ENCODE measurements at places on chromosomes 5 and 9.
A peak's percentile ranks its signal among the peaks of the same experiment; 100 is the strongest.

DNA sequence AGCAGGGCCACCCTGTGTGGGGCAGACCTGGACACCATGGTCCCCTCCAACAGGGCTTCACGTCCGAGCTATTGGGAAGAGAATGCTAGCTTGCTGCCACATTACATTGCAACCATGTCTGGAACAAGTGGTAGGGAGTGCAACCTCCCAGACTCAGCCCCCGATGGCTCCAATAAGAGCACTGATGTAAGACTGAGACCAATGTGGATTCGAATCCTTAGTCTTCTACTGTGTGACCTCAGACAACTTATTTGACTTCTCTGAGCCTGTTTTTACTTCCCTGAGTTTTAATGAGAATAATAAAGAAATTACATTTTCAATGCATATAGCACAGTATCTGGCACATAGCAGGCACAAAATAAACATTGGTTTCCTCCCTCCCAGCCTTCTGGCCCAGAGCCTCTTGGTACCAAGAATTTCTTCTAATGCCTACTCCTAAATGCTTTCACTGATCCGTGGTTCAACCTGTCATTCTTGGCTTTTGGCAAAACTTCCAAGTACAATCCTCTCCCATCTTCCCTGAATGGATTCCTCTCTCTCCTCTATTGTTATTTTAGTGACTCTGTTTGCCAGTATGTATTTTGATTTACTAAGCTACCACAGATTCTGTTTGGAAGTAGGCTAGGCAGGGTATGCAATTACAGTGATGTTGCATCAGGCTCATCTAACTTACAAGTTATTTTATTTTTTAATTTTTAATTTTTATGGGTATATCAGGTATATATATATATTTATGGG, 34.6 kb upstream of the COL15A1 start:
- DNase-seq: no peak

GRCh38 chr9:96133321-96134021, 168.5 kb downstream of the HSD17B3 start:
- DNase-seq: no peak

- DNase-seq: no peak
Observed at GRCh38 chr5:54173251-54173650, 137.1 kb downstream of the ARL15 start.

GRCh38 chr5:136018814-136019783, 9.7 kb upstream of the TGFBI start:
- DNase-seq: peak; percentile 87

DNA sequence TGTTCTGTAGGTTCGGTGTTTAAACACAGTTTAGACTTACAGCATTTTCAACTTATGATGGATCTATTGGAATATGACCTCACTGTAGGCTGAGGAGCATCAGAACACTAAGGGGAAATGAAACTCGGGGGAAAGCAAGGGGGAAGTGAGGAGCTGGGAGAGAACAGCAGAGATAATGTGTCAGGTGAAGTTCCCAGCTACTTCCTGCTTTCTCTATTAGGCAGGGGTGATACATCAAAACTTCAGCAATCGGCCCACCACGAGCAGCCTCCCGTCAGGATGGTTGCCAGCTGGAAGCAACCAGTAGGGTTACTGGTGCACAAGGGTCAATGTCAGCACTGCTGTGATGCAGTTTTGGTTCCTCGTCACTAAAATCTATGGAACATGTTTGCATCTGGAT, 34.3 kb downstream of the FAT2 start:
- no peak for DNase-seq

DNA sequence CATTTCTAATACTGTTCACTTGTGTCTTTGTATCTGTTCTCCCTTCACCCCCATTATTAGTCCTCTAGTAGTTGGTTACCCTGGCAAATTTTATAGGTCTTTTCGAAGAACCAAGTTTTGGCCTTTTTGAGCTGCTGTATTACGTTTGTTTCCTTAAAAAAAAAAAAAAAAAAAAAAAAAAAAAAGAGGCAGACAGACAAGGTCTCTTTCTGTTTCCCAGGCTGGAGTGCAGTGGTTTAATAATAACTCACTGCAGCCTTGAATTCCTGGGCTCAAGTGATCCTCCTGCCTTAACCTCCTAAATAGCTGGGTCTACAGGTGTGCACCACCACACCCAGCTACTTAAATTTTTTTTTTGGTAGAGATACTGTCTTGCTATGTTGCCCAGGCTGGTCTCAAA, 20.9 kb downstream of the DDX4 start:
- DNase-seq: no peak

- DNase-seq: no peak
Observed at GRCh38 chr5:74394916-74395880, 245.3 kb downstream of the ENC1 start.

GRCh38 chr5:112119969-112120368, 299.1 kb downstream of the EPB41L4A start:
- DNase-seq: no peak

DNA sequence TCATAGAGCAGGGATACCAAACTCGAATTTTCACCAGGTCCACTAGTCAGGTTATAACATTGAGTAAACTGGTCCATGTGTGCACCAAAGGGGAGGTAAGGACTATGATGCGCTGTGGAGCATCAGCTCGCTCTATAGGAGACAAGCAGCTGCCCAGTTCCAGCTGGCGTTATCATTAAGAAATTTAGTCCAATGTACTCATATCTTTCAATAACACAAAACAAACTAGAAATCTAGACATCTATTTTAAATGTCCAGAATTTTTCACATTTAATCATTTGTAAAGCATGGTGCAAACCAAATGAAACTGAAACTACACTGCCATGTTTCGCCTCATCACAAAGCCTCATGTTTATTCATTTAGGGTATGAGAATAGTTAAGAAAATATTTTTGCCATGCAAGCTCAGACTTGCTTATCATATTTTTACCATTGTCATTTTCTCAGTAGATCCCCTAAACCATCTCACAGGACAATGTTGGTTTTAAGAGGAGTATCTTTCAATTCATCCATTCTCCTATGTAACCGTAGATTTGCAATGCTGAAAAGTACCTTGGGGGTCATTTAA, 50.9 kb downstream of the ZNF474 start:
- no peak for DNase-seq

- DNase-seq: no peak
Observed at GRCh38 chr5:25286319-25286718, 641.5 kb upstream of the CDH10 start.

GRCh38 chr9:967436-967835, 9.0 kb upstream of the DMRT3 start:
- no peak for DNase-seq

GRCh38 chr5:16456103-16456832, 9.3 kb downstream of the ZNF622 start:
- DNase-seq: peak; percentile 21

GRCh38 chr5:98482321-98483300, 290.9 kb upstream of the RGMB start:
- DNase-seq: no peak

DNA sequence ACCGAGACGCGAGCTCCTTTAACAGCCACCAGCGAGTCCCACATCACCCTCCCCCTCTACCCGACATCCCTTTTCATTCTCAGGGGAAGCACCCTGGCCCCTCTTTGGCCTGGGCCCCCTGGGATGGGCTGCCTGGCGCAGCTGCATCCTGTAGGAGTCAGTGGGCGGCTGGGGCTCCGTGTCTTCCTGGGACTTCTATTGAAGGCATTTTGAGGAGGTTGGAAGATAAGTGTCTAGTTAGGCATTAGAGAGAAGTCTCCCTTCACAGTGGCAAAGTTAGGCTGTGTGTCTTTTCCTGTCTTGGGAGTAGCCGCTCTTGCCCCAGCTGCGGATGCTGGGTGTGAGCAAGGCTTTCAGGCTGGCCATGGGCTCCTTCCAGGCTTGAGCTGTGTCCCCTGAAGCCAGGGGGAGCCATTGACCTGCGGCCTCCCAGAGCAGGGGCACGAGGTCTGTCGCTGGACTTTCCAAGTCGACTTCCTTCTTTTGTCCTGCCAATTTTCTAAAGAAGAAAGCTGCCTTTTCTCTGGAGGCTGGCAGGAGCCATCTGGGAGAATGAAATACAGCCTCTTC, 18.6 kb upstream of the NKD2 start:
- peak; percentile 55 for DNase-seq

DNA sequence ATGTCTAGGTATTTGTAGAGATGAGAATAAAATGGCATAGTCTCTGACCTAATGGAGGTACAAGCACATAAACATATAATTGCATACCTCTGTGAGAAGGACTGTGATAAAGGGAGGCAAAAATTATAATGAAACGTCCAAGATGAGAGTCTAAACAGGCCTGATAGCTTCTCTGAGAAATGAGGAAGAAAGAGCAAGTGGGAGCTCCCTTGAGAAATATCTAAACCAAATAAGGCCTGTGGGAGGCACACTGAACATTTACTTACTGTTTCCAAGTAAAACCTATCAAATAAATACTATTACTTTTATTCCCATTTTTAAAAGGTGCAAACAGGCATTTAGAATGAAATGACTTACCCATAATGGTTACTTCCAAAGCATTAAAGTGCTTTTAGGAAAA, 125.6 kb upstream of the PAPPA start:
- no peak for DNase-seq

DNA sequence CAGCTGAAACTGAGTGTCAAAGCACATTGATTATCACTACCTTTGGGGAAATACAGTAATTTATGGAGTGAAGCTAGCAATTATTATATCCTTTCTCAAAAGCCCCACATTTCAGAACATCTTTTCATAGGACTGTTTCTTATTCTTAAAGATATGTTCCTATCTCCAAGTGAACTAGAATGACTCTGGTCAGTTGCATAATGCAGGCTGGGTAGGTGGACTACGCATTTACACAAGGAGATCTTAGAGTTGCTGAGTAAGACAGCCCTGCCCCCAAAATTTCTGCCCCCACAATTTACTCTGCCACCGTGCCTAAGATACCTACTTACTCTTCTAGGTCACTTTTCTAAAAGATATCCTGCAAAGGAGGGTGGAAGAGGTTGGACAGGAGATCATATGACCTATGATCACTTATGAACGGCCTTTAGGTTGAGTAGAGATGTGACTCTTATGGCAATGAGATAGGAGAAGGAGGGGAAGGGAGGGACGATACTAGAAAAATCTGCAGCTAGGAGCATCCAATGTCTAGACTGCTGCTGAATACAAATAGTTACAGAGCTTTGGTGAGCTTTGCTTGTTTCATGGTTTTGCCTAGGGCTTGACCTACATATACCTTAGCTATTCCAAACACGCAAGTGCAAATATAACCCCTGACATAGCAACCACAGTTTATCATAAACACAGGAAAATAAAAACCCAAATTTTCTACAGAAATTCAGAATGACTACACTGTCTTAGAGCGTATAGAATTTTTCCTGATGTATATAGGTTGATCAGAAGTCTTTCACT, 121.7 kb downstream of the GLIS3 start:
- no peak for DNase-seq

- peak; percentile 65 for DNase-seq
Observed at GRCh38 chr5:73591102-73591695, 25.7 kb downstream of the UTP15 start.

DNA sequence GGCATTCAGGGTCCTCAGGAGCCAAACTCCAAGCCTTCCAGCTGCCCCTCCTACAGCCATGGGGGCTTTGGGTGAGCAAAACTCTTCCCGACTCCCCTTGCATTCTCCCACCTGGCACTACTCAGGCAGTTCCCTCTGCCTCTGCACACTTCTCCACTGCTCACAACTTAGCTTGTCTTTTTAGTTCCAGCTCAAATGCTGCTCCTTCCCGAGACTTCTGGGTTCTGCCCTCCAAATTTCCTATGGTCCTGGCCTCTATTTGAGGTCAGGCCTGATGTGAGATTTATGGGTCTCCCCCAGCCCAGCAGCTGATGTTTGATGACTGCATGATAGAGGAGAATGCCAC, 5.7 kb upstream of the SLC25A48 start:
- DNase-seq: no peak

- peak; percentile 59 for DNase-seq
Observed at GRCh38 chr5:71652803-71653543, 65.8 kb downstream of the MCCC2 start.

DNA sequence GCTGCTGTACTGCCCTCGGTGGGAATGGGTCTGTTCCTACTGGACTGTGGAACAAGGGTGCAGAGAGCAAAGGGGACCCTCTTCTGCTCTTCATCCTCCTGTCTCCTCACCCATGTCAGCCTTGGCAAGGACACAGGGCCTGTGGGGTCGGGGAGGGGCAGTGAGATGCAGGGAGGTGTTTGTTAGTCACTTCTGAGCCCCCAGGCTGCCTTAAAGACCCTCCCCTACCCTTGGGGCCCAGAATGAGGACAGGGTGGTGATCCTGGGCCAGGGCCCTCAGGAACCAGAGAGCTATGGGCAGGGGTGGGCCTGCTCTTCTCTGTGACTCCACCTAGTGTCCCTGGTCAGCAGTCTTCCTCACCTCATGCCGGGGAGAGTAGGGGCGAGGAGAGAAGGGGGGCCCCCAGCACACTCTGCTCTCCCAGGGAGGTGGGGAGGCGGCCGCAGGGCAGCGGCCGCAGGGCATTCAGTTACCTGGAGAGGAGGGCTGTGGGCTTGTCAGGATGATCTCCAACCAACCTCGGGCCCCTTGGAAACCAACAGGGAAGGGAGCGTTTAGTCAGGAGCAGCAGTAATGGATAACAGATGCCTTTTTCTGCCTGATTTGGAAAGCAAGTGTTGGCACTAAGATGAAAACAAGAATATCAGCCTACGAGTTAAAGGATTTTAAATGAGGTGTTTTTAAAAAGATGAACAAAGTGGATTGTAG, 62.0 kb upstream of the GARNL3 start:
- DNase-seq: no peak

DNA sequence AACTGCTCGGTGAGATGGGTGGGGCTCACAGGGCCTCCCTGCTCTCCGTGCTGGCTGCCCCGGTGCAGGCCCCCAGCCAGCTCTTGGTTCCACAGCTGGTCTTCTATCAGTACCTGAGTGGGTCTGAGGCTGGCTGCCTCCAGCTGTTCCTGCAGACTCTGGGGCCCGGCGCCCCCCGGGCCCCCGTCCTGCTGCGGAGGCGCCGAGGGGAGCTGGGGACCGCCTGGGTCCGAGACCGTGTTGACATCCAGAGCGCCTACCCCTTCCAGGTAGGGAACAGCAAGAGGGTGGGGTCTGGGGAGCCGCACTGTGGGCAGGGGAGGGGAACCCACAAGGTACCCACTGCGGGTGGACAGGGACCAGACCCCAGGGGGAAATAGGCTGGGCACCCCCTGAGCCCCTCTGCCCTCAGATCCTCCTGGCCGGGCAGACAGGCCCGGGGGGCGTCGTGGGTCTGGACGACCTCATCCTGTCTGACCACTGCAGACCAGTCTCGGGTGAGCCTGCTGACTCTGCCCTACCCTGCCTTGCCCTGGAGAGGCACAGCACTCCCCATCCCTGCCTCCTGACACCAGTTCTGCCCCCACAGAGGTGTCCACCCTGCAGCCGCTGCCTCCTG, 2.8 kb downstream of the MAMDC4 start:
- peak; percentile 15 for DNase-seq

DNA sequence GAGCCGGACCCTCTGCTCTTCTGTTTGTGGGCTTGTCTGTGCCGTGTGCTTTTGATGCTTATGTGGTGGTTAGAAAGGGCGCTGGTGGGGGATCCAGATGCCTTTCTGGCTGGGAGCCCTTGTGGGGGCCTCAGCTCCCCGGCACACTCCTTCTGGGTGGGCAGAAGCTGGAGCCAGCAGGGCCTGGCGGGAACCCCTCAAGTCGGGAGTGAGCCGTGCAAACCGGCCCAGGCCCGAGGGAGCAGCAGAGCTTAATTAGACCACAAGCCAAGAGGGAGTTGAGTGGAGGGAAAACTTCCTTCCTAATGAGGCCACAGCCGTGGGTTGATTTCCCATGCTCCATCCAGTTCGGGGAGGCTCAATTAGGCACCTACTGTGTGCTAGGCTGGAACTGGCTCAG, 76.0 kb upstream of the RNU6ATAC start:
- DNase-seq: no peak

- no peak for DNase-seq
Observed at GRCh38 chr5:132416306-132417009, 46.9 kb downstream of the SLC22A5 start.
